B cell (primary cell): ENCODE measurements at places on chromosomes 16 and 17.

GRCh38 chr16:88331989-88332920, 50.5 kb upstream of the ZNF469 start:
- no peak overlapping the region for H3K27ac ChIP-seq
- peaks cover 10% of the 10 kb centered on the region for H3K4me1 ChIP-seq
- H3K27me3 ChIP-seq, result peaks cover 12% of the 10 kb centered on the region
- no peaks in the 10 kb centered on the region for H3K36me3 ChIP-seq
- no peak for DNase-seq

GRCh38 chr17:17476865-17477467, at the start of gene MED9:
TSS of gene MED9 (plus strand) at chr17:17477000. CDS start at chr17:17477042, 42 bp downstream.
- H3K27me3 ChIP-seq, result no peaks in the 10 kb centered on the region
- H3K36me3 ChIP-seq, result peaks cover 2% of the 10 kb centered on the region
- H3K4me1 ChIP-seq, result peaks cover 12% of the 10 kb centered on the region

DNA sequence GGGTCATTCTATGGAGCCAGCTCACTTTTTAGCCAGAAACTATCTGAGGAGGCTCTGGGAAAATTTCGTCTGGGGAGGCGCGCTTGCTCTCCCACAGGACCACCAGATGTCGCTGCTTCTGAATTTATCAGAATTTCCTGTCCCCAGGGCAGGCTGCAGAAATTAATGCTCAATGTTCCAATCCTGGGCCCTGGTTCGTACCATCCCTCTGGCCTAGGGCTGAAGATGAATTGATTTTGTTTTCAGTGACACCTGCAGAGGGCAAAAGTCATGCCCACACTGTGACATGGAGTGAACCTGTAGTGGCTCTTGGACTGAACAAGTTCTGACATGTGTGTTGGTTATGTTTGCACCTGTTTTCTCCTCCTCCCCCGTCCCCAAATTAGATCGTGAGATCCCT, 482.6 kb downstream of the NPIPA7 start:
- H3K36me3 ChIP-seq, result no peaks in the 10 kb centered on the region
- H3K27ac ChIP-seq, result no peak overlapping the region
- no peaks in the 10 kb centered on the region for H3K4me1 ChIP-seq
- no peaks in the 10 kb centered on the region for H3K27me3 ChIP-seq

- H3K36me3 ChIP-seq, result no peaks in the 10 kb centered on the region
- H3K27ac ChIP-seq, result no peak overlapping the region
- no peaks in the 10 kb centered on the region for H3K4me1 ChIP-seq
- H3K4me3 ChIP-seq, result no peak overlapping the region
These were observed 831.0 kb upstream of the EEF2KMT start for GRCh38 chr16:5928476-5929065.

GRCh38 chr16:8819411-8820034, 21.9 kb downstream of the PMM2 start:
- H3K27me3 ChIP-seq, result no peaks in the 10 kb centered on the region
- peaks cover 7% of the 10 kb centered on the region for H3K36me3 ChIP-seq
- no peak overlapping the region for H3K4me3 ChIP-seq
- H3K4me1 ChIP-seq, result peaks cover 8% of the 10 kb centered on the region
- no peak overlapping the region for H3K27ac ChIP-seq

GRCh38 chr17:58066401-58066800, 16.8 kb upstream of the DYNLL2 start:
- no peak overlapping the region for H3K27ac ChIP-seq
- no peak overlapping the region for H3K4me3 ChIP-seq
- H3K4me1 ChIP-seq, result no peaks in the 10 kb centered on the region
